MCF 10A (cell line): ENCODE measurements at places on chromosomes 7 and 10. TPM values are rescaled to one million over a fixed set of nuclear protein-coding genes. Genes with fewer than 3 reads are reported as not detected.

Gene SLC18A3
- total RNA-seq, result not detected in 2 replicates

- peaks cover 12% of the 10 kb centered on the region for H3K27me3 ChIP-seq
- peak; percentile 88 for DNase-seq
- no peak overlapping the region for H3K27ac ChIP-seq
- peaks cover 5% of the 10 kb centered on the region for H3K36me3 ChIP-seq
- peaks cover 5% of the 10 kb centered on the region for H3K4me1 ChIP-seq
Measured at GRCh38 chr10:97069576-97070362, 116.0 kb downstream of the SLIT1 start.

- no peak overlapping the region for H3K4me3 ChIP-seq
- no peaks in the 10 kb centered on the region for H3K27me3 ChIP-seq
- H3K27ac ChIP-seq, result no peak overlapping the region
- H3K4me1 ChIP-seq, result peaks cover 11% of the 10 kb centered on the region
- no peak for DNase-seq
Measured at GRCh38 chr10:94213980-94214379, 148.8 kb downstream of the NOC3L start.

Gene SRGN
- total RNA-seq, result 2.3 and 2.7 TPM in 2 replicates

Gene PDAP1
- 155 and 200 TPM in 2 replicates for total RNA-seq

GRCh38 chr10:64497306-64497705 lies 976.1 kb downstream of the REEP3 start:
- H3K27me3 ChIP-seq, result no peaks in the 10 kb centered on the region
- no peak overlapping the region for H3K27ac ChIP-seq
- no peak for DNase-seq
- H3K4me1 ChIP-seq, result no peaks in the 10 kb centered on the region
- H3K4me3 ChIP-seq, result no peak overlapping the region
- H3K36me3 ChIP-seq, result no peaks in the 10 kb centered on the region

Gene TRAPPC14
- total RNA-seq, result 18.0 and 21.7 TPM in 2 replicates

- peaks cover 16% of the 10 kb centered on the region for H3K27me3 ChIP-seq
- peak overlapping the region; percentile 95 for H3K27ac ChIP-seq
- peaks cover 34% of the 10 kb centered on the region for H3K4me1 ChIP-seq
- peak; percentile 94 for DNase-seq
Measured at GRCh38 chr7:158374586-158374985, 213.0 kb downstream of the PTPRN2 start.

Gene C1QL3
- not detected in 2 replicates for total RNA-seq

DNA sequence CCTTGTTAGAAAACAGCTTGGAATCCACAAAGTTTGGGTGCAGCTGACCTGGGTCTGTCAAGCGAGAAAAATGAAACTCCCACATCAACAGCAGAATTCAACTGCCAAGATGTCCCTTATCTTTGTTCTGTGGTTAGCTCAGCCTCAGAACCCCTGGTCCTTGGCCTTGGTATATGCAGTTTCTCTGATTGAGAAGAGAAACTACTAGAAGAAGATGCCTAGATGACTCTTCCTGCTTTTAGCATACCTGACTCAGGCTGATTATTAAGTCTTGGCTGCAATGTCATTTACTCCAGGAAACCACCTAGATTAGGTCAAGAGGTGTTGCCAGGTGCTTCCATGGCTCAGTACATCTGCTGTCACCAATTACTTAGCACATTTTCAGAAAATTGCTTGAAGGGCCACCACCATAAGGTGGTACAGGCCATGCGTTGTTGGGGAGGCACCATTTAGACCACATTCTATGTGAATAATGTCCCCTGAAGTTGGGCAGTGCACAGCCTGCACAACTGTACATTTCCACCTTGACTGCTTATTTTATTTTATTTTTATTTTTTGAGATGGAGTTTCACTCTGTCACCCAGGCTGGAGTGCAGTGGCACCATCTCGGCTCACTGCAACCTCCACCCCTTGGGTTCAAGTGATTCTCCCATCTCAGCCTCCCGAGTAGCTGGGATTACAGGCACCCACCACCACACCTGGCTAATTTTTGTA lies 59.4 kb upstream of the ZNF438 start:
- no peak overlapping the region for H3K27ac ChIP-seq
- H3K4me3 ChIP-seq, result no peak overlapping the region
- H3K27me3 ChIP-seq, result no peaks in the 10 kb centered on the region
- no peak for DNase-seq
- no peaks in the 10 kb centered on the region for H3K4me1 ChIP-seq

- H3K4me3 ChIP-seq, result no peak overlapping the region
- H3K27ac ChIP-seq, result no peak overlapping the region
- peaks cover 81% of the 10 kb centered on the region for H3K36me3 ChIP-seq
Measured at GRCh38 chr7:5350600-5351385, 68.0 kb downstream of the SLC29A4 start.

DNA sequence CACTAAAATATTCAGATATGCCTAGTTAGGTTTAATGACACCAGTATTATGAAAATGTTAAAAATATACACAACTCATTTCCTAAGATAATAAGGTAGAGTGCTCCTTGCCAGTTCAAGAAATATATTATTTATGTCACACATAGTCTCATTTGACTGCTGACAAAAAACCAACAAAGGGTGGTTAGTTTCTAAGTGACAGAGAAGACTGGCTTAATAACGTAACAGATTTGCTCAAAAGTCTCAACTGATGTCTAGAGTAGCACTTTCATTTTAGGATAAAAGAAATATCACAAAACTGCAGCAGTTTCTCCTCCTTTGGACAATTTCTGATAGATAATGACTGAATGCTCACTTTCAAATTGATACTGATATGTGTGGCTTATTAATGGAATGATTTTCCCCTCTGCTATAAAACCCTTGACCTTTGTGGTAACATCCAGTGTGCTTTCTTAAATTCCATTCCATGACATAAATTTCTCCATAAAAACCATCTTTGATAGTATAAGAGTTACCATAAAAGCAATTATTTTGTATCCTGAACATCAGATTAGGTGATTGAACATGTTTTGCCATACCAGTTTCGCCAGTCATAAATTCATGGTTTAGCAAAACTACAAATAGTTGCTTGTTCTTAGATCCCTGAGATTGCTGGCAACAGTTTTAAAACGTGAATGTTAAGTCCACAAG lies 94.2 kb downstream of the NRBF2 start:
- no peaks in the 10 kb centered on the region for H3K4me1 ChIP-seq
- peaks cover 21% of the 10 kb centered on the region for H3K36me3 ChIP-seq
- no peak overlapping the region for H3K4me3 ChIP-seq
- no peak for DNase-seq
- no peaks in the 10 kb centered on the region for H3K27me3 ChIP-seq

Gene SFMBT2
- 5.8 and 7.4 TPM in 2 replicates for total RNA-seq
